ENCODE measurements at places on chromosomes 3 and 15. TPM values are rescaled to one million over a fixed set of nuclear protein-coding genes. Genes with fewer than 3 reads are reported as not detected.
A peak's percentile ranks its signal among the peaks of the same experiment; 100 is the strongest.

DNA sequence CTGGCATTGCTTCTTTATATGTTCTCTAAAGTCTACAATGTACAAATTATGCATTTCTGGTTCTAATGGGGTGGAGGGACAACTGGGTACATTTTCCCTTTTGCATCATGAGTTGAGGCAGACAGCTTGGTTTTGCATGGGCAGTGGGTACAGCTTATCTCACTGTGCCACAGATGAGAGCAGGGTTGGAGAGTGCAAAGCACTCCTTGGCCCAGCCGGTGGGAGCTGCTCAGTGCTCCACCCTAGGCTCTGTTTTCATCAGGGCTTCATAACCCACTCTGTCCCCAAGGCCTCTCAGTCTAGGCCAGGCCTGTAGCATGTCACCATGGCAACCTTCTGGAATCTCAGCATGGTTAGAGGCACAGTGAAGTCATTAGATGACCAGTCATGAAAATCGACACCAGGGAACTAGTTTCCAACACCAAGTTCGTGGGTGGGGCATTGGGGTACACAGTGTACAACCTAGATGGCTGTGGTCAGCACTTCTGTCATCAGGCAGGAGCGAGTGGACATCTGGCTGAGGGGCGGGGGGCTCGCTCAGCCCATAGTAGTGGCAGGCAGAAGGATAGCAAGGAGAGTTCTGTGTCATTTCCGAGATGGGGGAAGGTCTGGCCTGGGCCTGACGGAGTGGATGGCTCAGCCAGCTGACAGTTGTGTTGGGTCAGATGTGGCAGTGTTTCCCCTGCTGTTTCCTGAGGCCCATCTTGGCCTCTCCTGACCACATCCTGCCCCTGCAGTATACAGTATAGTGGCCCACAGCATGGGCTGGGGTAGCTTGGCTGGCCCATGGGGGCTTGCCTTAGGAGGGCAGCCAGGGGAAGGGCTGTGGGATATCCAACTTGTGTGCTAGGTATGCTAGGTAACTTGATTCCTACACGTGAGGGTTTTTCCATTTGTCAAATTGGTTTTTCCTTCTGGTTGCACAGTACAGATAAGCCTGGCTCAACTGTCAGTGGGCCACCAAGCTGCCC lies 75.7 kb upstream of the PRR23C start:
- H3K36me3 ChIP-seq: no peaks in the 10 kb centered on the region
- no peak overlapping the region for H3K27ac ChIP-seq
- no peaks in the 10 kb centered on the region for H3K27me3 ChIP-seq
- no peak overlapping the region for H3K4me3 ChIP-seq

- H3K4me3 ChIP-seq: no peak overlapping the region
- H3K36me3 ChIP-seq: no peaks in the 10 kb centered on the region
- no peak for DNase-seq
- H3K27ac ChIP-seq: no peak overlapping the region
These were observed 246.9 kb upstream of the LRTM1 start for GRCh38 chr3:55174747-55175146.

DNA sequence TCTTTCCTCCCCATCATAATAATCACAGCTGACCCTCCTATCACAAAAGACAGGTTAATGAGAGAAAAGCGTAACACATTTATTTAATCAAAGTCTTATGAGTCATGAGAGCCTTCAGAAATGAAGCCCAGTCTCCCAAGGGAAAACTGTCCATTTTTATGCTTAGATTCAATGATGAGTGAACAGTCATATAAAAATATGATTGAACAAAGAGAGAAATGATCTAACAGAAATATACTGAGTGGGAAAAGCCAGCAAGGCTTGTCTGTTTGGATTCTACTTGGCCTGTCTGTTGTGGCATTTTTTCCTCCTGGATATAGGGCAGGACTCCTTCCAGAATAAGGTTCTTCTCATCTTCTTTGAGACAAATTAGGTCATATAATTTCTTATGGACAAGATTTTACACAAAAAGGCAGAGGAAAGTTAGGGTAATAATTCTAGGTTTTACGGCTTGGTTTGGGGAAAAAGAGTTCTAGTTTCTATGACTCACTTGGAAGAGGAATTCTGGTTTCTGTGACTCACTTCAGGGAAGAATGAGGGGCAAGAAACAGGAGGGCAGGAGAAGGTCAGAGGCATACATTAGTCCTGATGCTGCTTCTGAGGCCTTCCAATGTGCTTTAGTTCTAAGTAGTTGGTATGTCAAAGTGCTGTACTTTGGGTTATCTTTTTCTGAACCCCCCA lies 534.2 kb downstream of the ZIC1 start:
- H3K4me1 ChIP-seq: peaks cover 32% of the 10 kb centered on the region
- no peaks in the 10 kb centered on the region for H3K27me3 ChIP-seq
- peak overlapping the region; percentile 8 for H3K4me3 ChIP-seq
- DNase-seq: peak; percentile 46
- peak overlapping the region; percentile 88 for H3K27ac ChIP-seq

DNA sequence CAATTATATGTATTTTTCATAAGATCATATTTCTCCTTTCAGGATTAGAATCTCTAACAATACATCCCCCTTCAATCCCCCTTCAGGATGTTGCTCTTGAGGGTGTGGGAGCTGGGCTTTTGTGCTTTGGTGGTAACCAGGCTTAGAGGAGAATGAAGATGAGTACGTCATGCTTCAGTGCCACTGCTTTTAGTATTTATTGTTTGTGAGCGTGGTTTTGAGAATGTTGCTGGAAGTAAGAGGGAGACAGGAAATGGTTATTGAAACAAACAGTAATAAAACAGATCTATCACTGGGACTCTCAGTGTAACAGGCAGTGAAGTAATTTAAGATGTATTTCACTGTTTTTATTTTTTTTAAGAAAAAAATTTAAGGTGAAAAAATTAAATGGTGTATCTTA lies 35.3 kb downstream of the GBE1 start:
- H3K4me1 ChIP-seq: peaks cover 8% of the 10 kb centered on the region
- no peaks in the 10 kb centered on the region for H3K36me3 ChIP-seq
- H3K27ac ChIP-seq: no peak overlapping the region
- no peak for DNase-seq
- no peaks in the 10 kb centered on the region for H3K27me3 ChIP-seq

DNA sequence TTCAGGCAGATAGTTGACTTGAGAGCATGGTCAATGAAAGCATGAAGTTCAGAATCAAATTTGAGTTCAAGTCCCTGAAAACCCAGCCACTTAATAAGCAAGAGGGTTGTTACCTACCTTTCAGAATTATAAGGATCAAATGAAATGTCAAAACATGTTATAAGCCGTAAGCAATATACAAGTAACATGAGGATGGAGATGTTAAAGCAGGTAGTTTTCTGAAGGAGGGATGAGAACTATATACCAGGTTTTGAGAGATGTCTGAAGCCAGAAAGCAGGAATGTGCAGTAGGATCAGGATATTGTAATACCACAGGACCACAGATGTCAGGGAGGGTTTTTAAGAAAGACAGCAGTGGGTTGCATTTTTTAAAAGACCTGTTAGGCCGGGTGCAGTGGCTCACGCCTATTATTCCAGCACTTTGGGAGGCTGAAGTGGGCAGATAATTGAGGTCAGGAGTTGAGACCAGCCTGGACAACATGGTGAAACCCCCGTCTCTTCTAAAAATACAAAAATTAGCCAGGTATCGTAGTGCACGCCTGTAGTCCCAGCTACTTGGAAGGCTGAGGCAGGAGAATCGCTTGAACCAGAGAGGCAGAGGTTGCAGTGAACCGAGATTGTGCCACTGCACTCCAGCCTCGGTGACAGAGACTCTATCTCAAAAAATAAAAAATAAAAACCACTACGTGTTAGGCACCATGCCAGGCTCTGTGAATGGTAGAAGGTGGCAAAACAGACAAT lies 6.9 kb upstream of the EIF3J start:
- no peak for DNase-seq
- H3K27me3 ChIP-seq: no peaks in the 10 kb centered on the region
- H3K36me3 ChIP-seq: peaks cover 21% of the 10 kb centered on the region
- no peak overlapping the region for H3K4me3 ChIP-seq

- no peaks in the 10 kb centered on the region for H3K4me1 ChIP-seq
- no peak for DNase-seq
- H3K4me3 ChIP-seq: no peak overlapping the region
- H3K27me3 ChIP-seq: peaks cover 99% of the 10 kb centered on the region
- no peak overlapping the region for H3K27ac ChIP-seq
These were observed 1.1 kb downstream of the CCR2 start for GRCh38 chr3:46354984-46355383.

DNA sequence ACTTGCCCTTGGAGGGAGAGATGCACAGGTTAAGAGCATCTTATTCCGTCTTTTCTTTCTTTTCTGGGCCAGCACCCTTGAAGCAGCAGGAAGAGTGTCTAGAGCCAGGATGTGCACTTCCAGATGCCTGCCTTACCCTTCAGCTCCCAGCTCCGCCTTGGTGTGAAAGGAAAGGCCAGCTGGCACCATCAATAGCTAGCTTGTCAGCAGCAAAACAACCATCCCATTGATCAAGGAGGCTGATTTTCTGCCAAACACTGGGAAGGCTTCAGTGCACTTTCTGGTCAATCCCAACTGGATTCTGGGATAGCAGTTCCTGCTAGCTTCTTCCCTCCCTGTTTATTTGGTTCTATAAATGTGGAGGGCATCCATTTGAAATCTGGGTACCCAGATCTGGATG lies 110.9 kb upstream of the GALNT15 start:
- no peak overlapping the region for H3K4me3 ChIP-seq
- no peaks in the 10 kb centered on the region for H3K36me3 ChIP-seq
- H3K27me3 ChIP-seq: no peaks in the 10 kb centered on the region
- DNase-seq: no peak
- peaks cover 41% of the 10 kb centered on the region for H3K4me1 ChIP-seq

GRCh38 chr3:25037049-25037547 lies 391.0 kb upstream of the RARB start:
- H3K27ac ChIP-seq: no peak overlapping the region
- no peak for DNase-seq
- H3K4me3 ChIP-seq: no peak overlapping the region
- H3K4me1 ChIP-seq: no peaks in the 10 kb centered on the region

GRCh38 chr15:31051496-31052080 lies 49.9 kb downstream of the TRPM1 start:
- H3K4me3 ChIP-seq: no peak overlapping the region
- no peaks in the 10 kb centered on the region for H3K36me3 ChIP-seq
- no peaks in the 10 kb centered on the region for H3K27me3 ChIP-seq

DNA sequence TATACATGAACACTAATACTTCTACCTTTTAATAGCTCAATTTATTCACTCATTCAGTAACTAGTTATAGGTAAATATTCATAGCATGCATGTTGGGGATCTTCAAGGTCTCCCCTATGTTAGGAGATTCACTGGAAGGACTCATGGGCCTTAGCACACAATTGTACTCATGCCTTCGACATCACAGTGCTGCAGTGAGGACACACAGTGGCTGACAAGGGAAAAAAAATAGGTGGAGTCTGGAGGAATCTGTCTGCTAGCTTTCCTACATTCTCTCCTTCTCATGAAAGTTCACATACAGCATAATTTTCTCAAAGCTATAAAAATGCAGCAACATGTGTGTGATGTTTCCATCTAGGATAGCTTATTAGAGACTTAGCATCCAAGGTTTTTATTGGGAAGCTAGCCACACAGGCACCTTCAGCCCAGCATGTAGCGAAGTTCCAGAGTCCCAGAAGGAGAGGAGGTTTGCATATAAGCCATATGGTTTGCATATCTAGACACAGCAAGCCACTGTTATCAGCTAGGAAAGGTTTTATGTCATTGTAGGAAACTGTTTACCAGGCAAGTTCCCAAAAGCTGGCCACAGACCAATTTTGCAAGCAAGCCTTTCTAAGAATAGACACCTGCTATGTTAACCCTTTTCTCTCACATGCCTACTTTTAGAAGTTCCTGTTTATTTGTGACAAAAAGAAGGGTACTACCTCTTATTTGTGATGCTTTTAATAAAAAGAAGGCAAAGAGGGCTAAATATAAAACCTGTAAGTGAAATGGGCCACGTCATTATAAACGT lies 46.4 kb downstream of the MORC1 start:
- H3K27ac ChIP-seq: no peak overlapping the region
- no peaks in the 10 kb centered on the region for H3K4me1 ChIP-seq
- no peak overlapping the region for H3K4me3 ChIP-seq
- DNase-seq: no peak
- no peaks in the 10 kb centered on the region for H3K36me3 ChIP-seq
- no peaks in the 10 kb centered on the region for H3K27me3 ChIP-seq

DNA sequence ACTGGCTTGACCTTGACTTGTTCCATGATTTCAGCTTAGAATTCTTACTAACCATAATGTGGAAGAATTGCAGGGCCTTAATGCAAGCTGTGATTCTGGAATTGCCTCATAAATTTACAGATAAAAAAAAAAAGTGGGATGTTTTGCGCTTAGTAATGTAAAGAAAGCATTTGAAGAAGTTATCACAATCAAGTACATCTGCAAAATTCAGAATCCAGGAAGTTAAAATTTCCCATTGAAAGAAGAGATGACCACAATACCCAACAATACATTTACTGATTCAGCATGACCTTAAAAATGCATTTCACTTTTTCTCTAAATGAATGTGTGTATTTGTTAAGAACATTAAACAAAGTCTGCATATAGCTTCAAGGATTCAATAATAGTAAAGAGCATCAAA lies 65.1 kb upstream of the CCNL1 start:
- H3K4me1 ChIP-seq: no peaks in the 10 kb centered on the region
- DNase-seq: no peak
- H3K36me3 ChIP-seq: no peaks in the 10 kb centered on the region
- H3K4me3 ChIP-seq: no peak overlapping the region

- peaks cover 12% of the 10 kb centered on the region for H3K4me1 ChIP-seq
- no peak for DNase-seq
- H3K27me3 ChIP-seq: no peaks in the 10 kb centered on the region
- H3K27ac ChIP-seq: no peak overlapping the region
- no peak overlapping the region for H3K4me3 ChIP-seq
These were observed 82.2 kb downstream of the STRIT1 start for GRCh38 chr3:155211266-155211665.

Gene PAK2
- total RNA-seq: 70.4 TPM

Gene FAM81A
- total RNA-seq: 16.0 TPM

Gene CHRNA3
- total RNA-seq: not detected

Gene AADACL2
- not detected for total RNA-seq

All from Calu3 (cell line).